ENCODE measurements at places on chromosomes 1 and 21.

DNA sequence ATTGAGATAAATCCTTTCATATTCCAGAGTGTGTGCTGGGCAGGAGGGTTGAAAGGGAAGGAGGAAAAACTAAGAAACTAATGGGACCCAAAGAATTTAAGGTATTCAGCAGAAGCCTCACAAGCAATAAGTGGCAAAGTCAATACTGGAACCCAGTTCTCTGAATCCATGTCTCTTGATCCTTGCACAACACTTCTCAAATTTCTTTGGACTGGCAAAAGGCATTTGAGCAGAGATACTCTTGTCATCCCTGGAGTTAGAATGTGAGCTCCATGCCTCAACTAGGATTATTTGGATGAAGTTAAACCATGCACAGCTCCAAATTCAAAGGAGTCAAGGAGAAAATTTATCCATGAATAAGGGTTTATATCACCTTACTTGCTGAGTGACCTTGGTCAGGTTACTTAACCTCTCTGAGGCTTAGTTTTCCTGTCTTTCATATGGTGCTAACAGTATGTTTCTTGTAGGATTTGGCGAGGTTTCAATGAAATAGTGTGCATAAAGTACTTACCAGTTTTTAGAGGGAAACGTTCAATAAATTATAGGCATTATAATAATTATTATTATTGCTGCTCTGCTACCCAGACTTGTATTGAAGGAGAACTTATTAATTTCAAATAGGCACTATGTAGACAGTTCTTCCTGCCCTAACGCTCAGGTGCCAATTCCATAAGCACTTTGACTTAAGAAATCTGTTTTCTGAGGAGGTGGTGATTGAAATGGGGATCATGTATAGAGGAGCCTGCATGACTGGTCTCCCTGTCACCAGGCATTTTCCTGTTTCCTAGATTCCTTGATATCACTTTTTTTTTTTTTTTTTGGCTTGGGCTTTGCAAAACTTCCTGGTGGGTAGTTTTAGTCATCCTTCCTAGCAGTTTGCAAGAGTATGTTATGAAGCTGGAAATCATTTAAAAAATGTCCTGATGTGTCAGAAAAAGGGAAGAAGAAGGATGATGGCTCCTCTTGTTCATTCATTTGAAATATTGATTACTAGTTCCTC lies 125.0 kb upstream of the JUN start:
- no peak for DNase-seq

DNA sequence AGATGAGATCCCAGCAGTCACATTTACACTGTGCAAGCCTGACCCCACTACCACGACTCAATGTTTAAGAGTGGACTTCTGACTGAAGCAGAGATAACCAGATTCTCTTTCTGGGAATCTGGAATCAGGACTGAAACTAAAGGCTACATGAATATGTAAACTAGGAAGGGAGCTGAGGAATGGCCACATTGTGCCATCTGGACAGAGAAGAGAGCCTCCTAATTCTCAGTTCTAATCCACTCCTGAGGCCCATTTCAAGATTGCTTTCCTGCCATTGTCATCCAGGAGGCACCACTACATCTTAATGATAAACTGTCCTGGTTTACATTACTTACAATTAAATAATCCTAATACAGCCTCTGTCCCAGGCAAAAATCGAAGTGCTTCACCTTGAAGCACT lies 6.5 kb downstream of the PAXBP1 start:
- DNase-seq = no peak

DNA sequence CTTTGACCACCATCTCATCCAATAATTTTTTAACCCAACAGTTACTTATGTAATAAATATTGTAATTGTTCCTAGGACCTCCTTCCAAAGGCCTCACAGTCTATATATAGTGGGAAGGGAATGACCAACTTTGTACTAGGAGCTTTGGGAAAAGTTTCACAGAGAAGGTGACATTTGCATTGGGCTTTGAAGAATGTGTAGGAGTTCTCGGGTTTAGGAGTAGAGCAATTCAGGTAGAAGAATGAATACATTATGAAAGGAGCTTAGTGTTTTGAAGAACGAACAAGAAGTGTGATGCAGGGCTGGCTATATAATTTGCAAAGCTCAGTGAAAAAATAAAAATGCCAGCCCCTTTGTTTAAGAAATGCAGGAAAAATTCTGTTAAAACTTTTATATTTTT lies 330.4 kb upstream of the DEPDC1 start:
- DNase-seq = no peak

DNA sequence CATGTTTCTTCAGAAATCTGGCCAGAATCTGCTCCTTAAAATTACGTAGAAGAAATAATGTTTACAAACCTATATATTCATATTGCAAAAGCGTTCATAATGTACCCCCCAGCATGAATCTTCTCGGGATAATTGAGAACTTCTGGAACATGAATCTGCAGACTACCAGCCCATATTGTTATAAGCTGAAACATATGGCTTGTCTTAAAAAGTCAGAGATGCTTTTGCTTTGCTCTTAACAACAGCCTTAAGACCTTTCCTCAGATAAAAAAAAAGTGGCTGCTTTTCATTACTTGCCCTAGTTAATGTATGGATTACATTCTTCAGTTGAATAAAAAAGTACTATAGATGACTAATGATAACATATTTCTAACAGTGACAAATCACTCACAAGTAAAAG lies 15.0 kb upstream of the ZZZ3 start:
- no peak for DNase-seq

GRCh38 chr1:165215676-165216075 lies 140.8 kb downstream of the LMX1A start:
- DNase-seq = no peak

- DNase-seq = no peak
These were observed 34.3 kb downstream of the SSBP3 start for GRCh38 chr1:54371942-54372275.

DNA sequence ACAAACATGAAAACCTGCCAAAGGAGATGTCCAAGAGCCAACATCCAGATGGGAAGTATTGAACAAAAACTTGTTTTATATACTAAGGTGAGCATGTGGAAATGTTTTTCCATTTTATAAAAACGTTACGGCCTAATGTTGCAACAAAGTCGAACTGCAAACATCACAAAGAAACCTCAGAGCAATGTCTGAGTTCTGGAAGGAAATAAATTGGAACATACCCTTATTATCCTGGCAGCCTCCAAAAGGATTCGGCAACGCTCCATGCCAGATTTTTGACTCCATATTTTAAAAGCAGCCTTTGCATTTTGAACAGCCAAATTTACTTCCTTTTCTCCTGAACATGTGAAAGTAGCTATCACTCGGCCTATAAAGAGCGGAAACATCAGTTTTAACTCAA lies 3.3 kb downstream of the ALDH9A1 start:
- no peak for DNase-seq

- DNase-seq = no peak
These were observed 198.3 kb downstream of the DUSP10 start for GRCh38 chr1:221543529-221544120.

DNA sequence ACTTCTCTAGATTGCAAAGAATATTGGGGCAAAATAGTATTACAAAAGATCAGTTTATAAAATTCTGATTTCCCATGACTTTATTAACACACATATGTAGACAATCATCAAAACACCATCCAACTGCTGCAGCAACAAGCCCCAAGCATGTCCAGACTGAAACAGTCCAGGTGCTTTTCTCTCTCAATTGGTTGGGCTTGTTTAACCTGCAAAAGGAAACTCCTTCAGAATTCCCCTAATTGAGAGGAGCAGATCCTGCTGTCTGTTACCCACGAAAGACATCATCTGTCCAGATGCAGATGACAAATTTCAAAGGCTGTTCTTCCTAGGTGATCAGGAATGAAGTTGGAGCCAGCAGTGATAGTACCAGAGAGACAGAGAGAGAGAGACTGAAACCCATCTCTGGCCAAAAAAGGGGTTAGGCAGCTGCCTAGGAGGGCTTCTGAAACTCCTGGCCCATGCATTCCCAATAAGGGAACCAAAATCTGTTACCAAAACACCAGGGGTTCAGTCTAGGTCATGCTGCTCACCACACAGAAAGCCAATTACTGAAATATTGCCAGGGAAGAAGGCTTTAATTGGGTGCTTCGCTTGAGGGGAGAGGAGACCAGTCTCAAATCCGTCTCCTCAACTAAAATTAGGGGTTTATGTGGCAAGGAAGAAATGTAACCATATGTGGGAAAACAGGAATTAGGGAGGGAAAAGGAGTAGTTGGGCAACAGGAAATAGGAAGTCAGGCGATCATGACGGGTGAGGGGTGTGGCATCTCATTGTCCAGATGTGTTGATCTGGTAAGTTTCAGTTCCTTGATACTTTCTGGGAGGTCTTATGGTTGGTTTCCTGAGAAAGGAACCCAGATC lies 34.7 kb upstream of the RGL1 start:
- DNase-seq = no peak

- DNase-seq = no peak
These were observed 5.5 kb upstream of the SNX27 start for GRCh38 chr1:151606384-151606783.

GRCh38 chr1:4730078-4730477 lies 75.7 kb downstream of the AJAP1 start:
- DNase-seq = no peak

DNA sequence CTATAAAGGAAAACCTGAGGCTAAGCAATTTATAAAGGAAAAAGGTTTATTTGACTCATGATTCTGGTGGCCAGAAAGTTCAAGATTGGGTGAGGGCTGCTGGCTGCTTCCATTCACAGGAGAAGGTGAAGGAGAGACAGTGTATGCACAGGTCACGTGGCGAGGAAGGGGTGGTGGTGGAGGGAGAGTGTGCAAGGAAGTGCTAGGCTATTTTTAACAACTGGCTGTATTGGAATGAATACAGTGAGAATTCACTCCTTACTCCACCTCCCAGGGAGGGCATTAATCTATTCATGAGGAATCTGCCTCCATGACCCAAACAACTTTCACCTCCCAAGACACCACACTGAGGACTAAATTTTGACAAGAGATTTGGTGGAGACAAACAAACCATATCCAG lies 51.0 kb downstream of the SYDE2 start:
- no peak for DNase-seq

DNA sequence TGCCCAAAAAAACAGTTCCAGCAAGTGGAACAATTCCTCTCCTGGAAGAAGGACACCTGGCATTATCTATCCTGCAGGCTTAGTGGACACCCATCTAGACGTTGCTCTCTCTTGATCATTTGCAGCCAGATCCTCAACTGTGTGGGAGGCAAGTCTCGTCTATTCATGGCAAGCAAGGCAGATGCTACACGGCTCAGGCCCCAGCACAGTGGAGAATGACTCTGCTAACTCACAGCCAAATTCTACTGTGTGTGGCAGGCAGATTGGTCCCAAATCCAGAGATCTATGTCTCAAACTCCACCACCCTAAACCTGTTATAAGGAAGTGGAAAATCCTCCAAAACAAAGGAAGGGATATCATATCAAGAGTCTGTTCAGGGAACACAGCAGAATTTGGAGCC lies 7.0 kb downstream of the TNNT2 start:
- DNase-seq = no peak

GRCh38 chr21:44394733-44395132 lies 41.3 kb downstream of the TRPM2 start:
- DNase-seq = no peak

- no peak for DNase-seq
These were observed 7.7 kb downstream of the IGSF8 start for GRCh38 chr1:160090760-160091159.

GRCh38 chr1:183806675-183807074 lies 1.8 kb downstream of the RGL1 start:
- DNase-seq = no peak

- DNase-seq = no peak
These were observed 22.5 kb upstream of the GBP5 start for GRCh38 chr1:89295187-89295586.

DNA sequence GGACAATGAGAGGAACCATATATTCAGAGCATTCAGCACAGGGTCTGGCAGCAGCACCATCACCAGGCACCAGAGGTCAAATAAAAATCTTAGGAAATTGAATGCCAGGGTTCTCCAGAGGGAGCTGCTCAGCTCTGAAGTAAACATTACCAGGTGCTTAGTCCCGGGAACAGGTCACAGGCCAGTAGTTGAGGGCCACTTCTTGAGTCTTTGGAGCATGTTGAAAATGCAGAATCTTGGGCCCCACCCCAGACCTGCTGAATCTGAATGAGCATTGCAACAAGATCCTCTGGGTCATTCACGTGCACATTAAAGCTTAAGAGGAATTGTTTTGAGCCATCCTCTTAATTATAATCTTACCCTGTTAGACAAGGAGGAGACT lies 33.8 kb downstream of the PHC2 start:
- DNase-seq = no peak

DNA sequence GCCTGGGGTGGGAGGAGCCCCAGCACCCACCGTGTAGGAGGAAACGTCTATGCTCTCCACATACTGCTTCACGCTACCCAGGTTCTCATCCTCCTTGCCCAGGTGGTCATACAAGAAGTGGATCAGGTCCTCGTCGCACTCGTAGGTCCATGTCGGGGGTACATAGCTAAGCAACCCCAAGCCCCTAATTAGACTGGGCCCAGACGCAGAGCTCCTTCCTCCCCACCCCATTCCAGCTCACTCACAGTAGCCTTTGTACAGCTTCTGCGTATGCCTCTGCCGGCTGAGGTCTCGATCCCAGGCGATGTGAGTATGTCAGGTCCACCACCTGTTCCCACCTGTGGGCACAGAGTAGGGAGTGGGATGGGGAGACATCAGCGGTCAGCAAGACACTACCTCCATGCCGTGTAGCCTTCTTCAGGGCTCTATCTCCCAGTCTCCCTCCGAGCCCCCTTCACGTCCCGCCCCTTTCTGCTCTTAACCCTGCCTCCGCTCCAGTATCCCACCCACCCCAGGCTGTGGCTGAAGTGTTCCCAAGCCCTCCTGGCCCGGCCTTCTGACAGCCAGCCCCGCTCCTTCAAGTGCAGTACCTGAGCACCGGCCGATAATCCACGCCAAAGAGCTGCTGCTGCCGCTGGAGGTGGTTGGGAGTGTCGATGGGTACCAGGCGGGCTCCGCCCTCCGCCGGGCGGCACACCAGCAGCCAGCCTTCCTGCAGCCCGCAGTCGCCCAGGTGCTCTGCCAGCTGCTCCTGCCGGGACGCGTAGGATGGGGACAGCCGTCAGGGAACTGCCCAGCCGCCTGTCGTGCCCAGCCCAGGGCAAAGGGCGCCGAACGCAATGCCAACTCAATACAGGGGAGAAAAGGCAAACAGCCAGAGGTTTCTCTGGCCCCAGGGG lies 919 bp downstream of the HECTD3 start:
- peak; percentile 81 for DNase-seq

GRCh38 chr1:56561227-56562019 lies 17.9 kb downstream of the PLPP3 start:
- no peak for DNase-seq

DNA sequence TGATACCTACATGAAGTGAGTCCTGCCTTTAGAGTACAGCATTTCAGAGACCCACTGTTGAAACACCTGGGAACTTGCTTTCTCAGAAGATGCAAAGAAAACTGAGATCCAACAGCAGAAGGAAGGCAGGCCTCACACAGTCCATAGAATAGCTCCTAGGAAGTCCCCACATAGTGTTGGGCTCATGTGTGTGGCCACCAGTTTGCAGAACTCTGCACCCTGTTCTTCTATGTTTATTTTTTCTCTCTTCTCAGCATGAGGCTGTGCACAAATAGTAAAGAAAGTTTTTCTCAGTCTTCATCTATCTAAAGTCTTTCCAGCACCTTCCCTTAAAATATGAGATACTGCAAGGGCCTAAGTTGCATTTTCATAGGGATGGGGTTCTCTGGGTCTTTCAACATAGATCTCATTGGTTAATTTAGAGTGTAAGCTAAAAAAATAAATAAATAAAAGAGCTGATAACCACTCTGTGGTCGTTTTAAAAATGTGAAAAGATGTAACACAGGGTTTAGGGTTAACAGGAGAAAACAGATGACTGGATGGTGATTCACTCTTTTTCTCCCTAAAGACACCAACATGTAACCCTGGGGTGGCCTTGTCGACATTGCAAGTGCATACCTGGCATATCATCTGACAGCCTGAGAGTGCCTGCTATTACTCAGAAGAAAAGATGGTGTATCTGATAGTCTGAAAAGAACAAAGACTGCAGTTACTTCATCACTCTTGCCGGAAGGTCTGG lies 94.6 kb downstream of the ZC3H11B start:
- no peak for DNase-seq

Measured in posterior vena cava (tissue), 2 donors.